ENCODE measurements at places on chromosomes 1 and 21.

DNA sequence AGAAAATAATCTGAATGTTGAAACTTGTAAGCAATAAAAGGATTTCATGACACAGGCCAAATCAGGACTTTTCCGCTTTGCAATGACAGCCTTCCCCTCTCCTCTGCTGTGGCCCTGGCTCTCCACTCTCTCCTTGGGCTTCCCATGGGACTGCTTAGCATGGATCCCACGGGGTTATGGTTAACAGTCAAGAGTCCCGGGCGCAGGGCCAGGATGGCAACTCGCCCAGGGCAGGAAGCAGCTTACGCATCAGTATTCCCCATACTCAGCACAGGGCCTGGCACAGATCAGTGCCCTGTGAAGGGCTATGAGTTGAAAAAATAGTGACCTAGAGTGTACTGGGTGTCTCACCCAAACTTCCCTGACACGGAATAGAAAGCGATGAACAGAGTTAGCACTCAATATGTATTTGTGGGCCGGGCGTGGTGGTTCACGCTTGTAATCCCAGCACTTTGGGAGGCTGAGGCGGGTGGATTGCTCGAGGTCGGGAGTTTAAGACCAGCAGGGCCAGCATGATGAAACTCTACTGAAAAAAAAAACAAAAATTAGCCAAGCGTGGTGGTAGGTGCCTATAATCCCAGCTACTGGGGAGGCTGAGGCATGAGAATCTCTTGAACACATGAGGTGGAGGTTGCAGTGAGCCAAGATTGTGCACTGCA is 29.1 kb upstream of the GRHL3 start:
- DNase-seq, result no peak

DNA sequence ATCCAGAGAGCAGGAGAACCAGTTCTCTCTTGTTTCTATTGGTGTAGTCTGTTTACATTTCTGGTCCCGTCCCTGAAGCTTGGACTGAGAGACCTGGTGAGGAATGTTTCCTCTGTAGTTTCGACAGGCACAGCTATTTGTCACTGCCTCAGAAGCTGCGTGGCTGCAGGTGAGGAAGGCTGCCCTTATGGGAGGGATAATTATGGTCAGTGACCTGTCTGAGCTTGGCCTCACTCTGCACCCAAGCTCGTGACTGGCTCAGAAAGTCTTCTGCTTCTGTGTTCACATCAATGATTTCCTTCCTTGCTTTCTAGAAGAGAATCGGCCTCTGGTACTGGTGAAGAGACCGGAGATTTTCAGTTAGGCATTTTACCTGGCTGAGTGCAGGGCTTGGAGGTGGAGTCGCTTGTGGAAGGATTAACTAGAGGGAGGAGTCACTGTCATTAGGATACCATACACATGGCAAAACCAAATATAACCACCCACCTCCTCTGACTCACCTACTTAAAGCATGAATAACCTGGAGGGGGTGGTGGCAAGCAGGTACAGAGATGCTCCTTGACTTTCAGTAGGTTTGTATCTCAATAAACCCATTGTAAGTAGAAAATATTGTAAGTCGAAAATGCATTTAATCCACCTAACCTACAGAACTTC is 19.9 kb upstream of the WDR26 start:
- no peak for DNase-seq

DNA sequence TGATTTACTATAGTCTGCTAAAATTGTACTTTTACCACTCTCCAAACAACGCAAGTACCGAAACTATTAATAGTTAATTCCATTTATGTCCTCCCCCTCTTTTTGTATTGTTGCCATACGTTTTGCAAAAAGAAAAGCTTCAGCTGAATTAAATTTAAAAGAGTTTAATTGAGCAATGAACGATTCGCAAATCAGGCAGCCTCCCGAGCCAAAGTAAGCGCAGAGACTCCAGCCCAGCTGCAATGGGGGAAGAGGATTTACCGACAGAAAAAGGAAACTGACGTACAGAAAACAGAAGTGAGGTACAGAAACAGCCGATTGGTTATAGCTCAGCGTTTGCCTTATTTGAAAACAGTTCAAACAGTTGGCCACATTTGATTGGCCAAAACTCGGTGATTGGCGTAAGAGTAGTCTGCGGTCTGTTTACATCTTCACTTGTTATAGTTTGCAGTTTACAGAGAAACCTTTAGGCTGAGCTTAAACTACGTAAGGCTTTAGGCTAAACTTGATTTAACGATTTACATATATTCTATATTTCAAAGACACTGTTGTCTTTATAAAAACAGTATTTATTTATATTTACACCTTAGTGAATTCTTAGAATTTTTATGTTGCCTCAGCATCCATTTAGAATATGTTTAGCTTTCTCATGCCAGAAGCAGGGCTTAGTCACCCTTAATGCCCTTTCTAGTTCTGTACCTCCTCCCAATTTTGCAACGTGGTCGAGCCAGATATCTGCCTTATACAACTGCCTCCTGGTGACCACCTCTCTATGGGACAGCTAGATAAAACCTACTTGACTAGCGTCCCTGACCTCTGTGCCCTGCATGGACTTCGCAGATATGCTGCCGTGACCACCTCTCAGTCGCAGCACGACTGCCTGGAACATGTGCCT is 23.8 kb downstream of the CR1 start:
- no peak for DNase-seq

DNA sequence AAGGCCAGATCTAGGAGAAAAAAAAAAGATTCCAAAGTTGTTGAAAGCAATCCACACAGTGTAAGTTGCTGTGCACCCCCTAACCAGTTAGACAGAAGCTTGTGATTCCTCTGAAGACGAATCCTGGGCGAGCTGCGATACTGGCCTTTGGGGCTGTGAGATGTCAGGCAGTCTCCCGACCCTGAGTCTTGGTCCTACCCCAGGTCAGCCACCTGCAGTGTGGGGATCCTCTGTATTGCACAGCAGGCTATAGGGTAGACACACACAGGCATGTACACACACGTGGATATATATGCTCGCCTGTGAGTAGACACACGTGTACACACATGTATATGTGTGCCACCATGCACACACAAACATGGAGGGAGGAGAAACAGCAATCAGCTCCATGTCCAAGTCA is 12.9 kb downstream of the ACTRT2 start:
- DNase-seq, result no peak

DNA sequence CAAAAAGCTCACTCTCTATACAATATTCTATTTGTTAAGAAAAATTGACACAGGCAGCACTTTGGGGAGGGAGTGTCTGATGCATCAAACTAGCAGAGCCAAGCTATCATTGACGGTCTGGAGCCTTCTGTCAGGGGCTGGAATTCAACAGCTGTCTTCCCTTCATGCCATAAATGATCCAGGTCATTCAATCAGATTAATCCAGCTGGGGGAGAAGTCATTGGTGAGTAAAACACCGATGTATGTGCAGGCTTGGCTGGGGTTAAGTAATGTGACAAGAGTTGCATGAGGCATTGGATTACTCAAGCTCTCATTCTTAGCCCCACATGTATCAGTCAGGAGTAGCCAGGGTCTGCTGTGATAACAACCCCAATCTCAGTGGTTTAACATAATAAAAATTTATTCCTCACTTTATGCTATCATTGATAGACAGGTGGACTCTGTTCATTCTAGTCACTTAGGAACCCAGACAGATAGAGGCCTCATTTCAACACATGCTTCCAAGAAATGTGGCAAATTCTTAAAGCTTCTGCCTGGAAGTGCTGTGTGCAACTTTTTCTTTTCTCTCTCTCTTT is 118.1 kb upstream of the GADD45A start:
- DNase-seq, result no peak

DNA sequence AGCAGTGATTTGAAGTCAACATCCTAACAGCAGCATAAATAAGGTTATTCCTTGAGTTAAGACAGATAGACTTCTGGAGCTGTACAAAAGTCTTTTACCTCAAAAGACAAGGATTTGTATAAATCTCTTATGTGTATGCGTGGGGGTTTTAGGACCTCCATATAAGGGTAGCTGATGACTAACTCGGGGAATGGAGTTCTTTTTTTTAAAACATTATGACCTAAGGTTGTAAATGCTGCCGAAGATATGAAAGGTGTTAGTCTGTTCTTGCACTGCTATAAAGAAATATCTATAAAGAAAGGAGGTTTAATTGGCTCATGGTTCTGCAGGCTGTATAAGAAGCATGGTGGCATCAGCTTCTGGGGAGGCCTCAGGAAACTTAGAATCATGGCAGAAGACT is 90.4 kb downstream of the EPB41 start:
- DNase-seq, result no peak

DNA sequence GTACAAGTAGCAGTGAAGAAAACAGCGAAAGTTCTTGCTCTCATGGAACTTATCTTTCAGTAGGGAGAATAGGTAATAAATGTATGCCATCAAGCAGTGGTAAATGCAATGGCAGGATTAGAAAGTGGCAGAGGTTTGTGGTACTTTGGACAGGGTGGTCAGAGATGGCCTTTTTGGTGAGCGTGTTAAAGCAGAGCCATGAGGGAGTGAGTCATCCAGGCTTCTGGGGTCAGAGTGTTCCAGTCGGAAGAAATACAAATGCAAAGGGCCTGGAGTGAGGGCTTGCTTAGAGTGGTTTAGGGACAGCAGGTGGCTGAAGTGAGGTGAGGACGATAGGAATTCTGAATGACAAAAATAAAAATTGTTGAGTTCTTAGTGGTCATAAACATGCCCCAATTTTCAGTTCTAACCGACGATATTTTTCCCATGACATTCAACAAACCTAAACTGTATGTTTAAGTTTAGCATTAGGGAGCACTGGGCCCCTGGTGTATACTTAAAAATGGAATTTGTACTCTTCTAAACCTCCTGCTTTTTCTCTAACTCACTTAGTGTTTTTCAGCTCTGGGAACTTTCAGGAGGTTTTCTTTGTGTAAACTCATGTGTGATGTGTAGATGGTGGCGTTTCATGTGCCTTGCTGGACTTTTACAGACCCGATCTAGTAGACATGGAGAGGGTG is 78.2 kb downstream of the MACF1 start:
- no peak for DNase-seq

GRCh38 chr1:38760562-38760961 is 99.0 kb downstream of the RRAGC start:
- DNase-seq, result no peak

DNA sequence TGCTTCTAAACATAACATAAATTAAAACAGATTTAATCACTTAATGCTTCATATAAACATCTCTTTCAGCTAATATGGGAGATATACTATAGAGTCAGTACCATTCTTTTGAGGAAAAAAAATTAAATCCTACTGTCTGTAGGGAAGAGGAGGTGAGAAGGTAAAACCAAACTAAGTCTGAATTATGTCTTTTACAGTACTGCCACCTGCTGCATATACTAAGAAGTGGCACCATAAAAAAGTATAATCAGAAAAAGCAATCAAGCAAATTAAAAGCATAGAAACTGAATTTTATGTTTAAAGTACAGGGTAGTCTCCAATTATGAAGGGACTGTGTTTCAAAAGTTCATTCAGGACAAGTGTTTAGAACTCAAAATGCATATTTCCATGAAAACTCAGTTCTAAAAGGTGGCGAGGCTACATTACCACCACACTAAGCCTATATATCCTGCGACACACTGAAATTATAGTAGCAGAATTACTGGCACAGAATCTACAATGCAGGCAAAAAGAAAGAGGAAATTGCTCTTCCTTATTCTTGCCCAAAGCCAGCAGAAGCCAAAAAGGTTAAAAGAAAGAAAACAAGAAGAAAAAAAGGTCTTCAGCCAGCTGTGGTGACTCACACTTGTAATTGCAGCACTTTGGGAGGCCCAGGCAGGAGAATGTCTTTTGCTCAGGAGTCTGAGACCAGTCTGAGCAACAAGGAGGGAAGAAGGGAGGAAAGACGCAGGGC is 9.0 kb downstream of the NSL1 start:
- DNase-seq, result no peak

DNA sequence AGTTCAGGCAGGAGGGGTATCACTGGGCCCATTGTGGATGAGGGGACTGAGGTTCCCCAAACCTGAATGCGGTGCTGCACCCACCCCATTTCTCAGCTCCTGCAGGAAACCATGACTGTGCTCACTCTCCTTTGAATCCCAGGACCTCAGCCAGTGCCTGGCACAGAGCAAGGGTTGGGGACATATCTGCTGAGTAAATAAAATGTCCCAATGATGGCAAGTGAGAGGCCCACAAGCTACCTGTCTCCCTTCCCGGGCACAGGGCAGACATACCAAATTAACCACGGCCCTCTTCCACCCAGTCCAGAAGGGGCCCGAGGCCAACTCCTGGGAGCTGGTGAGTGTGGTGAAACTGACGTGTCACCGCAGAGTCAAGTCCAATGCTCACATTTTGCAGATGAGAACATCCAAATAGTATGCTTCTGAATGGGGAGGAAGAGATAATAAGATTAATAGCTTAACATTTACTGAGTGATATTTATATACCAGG is 97.6 kb downstream of the EPHB2 start:
- DNase-seq, result no peak

DNA sequence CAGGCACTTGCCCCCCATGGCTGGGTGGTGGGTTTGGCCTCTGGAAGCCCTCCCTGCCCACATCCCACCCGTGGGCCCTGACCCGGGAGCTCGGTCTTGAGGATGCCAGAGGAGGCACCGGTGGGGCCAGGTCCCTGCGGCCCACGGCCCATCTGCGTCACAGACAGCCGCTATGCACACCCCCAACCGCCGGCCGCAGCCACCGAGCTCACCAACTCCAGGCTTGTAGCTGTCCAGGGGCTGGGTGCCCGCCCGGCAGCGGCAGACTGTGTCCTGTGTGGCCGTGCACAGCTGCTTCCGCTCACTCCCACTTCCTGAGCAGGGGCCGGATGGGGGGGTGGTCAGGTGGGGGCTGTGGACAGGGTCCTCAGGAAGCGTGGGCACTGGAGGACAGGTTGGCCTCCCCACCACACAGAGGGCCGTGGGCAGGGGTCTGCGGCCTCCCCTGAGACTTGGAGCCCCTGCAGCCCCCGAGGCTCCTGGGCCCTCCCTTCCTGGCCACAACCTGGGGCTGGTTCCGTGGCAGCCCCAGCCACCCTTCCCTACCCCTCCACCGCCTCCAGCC is 1.1 kb downstream of the TNFRSF4 start:
- DNase-seq, result peak; percentile 61

- DNase-seq, result no peak
Observed at GRCh38 chr21:33236013-33236686, 6.4 kb downstream of the IFNAR2 start.

DNA sequence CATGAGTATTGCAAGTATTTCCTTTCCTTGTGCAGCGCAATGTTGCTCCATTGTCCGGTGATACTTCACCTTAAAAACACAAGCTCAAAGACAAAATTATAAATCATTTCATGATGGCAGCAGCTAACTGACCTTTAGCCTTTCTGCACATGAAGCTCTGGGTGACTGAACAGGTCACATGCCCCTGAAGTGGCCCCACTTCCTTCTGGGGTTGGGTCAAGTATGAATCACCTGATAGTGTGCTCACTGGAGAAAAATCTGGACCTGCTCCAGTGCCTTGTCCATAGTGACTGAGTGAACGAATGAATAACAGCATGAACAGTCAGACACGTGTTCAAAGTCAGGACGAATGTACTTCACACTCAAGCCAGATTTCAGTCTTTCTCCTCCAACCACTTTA is 658.9 kb downstream of the NPHP4 start:
- no peak for DNase-seq

DNA sequence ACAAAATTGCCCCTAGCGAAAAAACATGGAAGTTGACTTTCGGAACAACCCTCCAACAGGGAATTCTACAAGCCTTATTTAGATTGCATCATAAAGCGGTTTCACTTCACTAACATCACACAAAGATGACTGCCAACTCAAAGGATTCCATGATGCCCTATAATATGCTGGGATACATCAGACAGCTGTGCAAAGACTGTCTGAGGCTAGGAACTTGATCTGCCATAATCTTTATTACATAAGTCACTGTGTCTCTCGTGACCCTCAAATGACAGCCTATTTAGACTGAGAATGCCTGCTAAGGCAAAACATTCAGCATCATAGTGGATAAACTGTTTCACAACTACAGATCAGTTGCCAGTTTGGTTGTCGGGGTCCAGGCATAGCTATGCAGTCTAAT is 23.8 kb downstream of the FH start:
- DNase-seq, result no peak

GRCh38 chr1:163321311-163322305 is at the start of gene NUF2:
Gene NUF2 (plus strand): TSS chr1:163321954. CDS start chr1:163326052, 4,098 bp downstream.
- DNase-seq, result peak; percentile 98
